ENCODE measurements at places on chromosomes 2 and 18. TPM values are rescaled to one million over a fixed set of nuclear protein-coding genes. Genes with fewer than 3 reads are reported as not detected.
A peak's percentile ranks its signal among the peaks of the same experiment; 100 is the strongest.

- DNase-seq, result no peak
These were observed 5.0 kb upstream of the SCLY start for GRCh38 chr2:238055841-238056240.

DNA sequence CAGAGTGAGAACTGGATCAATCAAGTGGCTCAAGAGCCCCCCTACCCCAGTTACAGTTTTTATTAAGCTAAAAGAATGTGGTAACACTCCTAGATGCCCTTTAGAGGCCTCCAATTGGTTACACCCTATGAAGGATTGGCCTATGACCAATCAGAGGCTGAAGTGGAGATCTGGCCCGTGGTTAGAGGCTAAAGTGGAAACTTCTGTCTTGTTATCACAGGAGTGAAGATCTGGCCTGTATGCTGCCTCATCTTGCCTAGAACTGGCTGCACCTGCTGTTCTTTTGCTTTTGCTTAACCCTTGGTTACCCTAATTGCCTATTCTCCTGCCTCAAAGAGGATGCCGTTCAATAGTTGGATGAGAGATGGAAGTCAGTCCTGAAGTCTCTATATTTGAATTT lies 100.1 kb upstream of the MAP2 start:
- no peak for DNase-seq

- DNase-seq, result no peak
These were observed 12.2 kb upstream of the ZAP70 start for GRCh38 chr2:97701186-97701585.

DNA sequence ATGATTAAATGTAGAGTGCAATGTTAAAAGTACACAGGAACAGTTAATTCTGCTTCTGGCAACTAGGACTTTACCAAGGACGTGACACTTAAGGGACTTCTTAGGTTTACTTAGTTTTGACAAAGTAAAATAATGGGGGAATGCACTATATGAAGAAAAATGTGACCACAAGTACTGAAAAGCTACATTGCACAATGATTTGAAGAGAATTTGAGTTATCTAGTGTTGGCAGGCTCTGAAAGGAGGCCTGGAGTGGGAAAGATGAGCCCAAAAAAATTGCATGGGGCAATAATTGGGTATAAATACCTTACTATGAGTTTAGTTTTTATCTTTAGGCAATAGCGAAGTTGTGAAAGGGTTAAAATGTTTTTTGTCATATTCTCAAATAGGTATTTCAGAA lies 173.7 kb downstream of the DOK6 start:
- no peak for DNase-seq

Gene LRP1B
- polyA plus RNA-seq, result not detected

GRCh38 chr2:1607236-1607920 lies 136.9 kb downstream of the PXDN start:
- DNase-seq, result no peak

DNA sequence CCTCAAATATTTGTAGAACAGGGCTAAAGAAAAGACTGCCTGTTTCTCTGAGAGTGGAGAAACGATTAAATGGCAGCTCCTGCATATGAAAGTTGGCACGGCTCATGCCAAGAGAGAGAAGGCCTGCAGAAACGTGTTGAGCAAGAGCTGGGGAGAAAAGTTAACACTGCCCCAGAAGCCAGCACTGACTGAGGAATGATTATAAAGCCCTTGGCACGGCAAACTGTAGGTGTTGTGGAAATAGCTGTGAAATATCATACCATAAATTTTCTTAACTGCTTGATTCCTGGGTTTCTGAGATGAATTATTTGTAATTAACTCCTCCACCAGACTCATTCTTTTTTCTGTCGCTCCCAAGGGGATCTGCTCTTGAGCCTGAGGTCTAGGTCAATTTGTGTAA lies 4.3 kb downstream of the FRZB start:
- no peak for DNase-seq

DNA sequence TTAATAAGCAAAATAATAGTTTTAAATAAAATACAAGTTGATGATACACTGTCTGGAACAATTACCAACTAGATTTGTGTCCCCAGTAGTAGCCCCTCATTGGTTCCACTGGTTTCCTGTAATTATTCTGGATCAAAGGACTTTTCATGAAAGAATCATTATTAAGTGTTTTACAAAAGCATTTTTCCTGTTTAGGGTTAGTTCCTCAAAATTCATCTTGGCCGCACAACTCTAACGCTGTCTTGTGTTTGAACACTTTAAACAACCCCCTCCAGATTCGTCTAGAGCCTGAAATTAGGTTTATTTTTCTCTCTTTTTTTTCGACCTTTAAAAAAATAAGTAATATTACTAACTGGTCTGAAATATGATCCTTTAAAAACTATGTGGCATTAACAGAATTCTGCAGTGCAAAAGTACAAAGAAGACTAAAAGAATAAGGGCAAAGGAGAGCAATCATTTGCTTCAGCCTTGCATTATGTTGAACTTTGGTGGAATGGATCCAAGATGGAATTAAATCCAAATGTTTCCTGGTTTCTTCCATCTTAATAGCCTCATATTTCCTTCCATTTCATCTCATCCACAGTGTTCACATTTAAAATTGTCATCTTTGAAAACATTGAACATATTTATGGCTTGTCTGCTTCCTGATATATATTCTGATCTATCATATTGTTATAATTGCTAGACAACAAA lies 678.4 kb downstream of the IRS1 start:
- no peak for DNase-seq

- no peak for DNase-seq
These were observed 941 bp upstream of the MPPE1 start for GRCh38 chr18:11909061-11909455.

Gene GKN1
- polyA plus RNA-seq, result not detected

Gene OXER1
- polyA plus RNA-seq, result 11.3 TPM

Gene MC4R
- polyA plus RNA-seq, result not detected

DNA sequence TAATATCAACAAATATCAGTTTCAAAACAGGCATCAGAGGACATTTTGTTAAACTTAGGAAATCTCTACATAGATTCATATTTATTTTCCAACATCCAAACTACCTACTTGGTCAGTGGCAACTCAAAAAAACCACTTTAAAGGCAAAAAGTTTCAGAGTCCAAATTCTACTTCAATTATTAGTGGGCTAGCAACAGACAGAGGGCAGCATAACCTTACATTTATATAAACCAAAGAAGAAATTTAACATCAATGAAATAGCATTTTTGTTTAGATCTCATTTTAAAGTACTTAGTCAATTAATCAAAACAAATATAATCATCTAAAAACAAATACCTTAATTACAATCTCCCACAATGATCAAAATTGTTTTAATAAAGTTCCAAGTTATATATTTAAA lies 33.3 kb downstream of the RTTN start:
- no peak for DNase-seq

DNA sequence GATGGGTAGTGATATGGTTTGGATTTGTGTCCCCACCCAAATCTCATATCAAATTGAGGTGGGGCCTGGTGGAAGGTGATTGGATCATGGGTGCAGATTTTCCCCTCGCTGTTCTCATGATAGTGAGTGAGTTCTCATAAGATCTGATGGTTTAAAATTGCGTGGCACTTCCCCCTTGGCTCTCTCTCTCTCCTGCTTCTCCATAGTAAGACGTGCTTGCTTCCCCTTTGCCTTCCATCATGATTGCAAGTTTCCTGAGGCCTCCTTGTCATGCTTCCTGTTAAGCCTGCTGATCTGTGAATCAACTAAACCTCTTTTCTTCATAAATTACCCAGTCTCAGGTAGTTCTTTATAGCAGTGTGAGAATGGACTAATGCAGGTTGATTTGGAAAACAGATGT lies 223.2 kb upstream of the APCDD1 start:
- DNase-seq, result no peak

DNA sequence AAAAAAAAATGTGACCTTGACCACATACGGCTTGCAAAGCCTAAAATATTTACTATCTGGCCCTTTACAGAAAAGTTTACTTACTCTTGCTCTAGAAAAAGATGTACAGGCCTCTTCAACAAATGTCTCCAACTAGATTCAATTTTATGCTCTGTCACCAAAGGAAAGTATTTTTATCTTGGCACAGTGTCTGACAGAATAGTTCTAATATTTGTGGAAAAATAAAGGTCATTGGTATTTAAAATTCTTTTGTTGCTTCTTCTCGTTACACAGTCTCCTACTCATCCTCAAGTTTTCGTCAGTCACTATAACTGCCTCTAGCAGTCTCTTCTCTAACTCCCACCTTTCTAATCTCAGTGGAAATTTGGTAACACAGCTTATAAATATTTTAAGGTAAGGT lies 1.4 kb downstream of the RBKS start:
- DNase-seq, result no peak

DNA sequence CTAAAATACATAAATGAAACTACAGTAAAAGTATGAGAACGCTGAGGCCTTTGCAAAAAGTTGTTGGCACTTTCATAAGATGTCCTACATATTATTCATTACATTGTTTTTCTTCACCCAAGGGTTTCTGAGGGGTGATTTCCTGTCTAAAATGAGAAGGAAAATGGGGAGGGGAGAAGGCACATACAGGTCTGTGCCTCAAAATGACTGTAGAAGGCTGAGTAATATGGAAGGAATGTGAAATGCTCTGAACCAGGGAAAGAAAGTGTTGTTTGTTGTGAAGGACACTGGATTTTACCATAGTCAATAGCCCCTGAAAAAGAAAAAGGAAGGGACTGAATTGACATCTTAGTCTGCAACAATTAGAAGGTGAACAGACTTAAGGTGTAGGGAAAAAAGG lies 99.5 kb upstream of the RNF152 start:
- peak; percentile 13 for DNase-seq

DNA sequence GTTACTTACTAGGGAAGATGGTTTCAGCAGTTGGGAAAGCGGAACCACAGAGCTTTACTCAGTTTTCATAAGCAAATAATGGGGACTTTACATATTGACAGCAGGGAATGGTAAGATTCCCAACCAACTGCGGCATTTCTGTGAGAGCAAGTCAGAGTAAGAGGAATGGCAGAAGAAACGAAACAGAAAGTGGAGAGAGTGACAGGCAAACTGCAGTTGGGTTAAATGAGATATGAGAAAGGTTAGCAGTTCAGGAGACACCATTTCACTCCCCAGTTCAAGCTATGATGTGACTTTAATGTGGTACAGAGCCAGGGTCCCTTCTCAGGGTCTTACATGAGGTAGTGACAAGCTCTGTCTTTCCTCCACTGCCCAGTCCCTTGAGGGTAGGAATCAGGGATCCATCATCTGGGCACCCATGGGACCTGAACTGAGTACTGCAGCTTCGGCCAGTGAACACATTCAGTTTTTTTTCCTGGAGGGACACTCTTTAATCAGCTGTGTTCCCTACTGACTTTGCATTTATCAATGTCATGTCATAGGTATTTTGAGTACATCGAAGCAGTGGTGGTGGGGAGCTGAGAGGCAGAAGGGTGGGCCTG lies 33.0 kb upstream of the GREB1 start:
- DNase-seq, result no peak

DNA sequence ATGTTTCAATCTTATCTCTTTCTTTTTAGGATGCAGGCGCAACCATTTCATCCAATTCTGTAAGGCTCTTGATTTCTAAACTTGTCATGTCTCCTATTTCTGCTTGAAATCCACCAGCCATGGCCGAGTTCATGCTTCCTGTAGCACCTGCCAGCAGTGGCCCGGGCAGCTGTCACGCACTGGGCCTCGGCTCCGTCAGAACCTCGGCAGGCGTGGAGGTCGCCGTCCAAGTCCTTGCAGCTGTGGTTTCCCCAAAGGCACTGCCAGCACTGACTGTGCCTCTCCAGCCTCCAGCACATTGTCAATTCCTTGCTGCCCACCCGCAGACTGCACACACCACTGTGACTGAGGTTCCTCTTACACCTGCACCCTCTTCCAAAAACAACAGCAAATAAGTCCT lies 188.7 kb upstream of the SALL3 start:
- no peak for DNase-seq

- DNase-seq, result no peak
These were observed 1.3 kb downstream of the HSPD1 start for GRCh38 chr2:197498235-197498936.

Gene BARD1
- 4.5 TPM for polyA plus RNA-seq

Data from HepG2 (cell line).